Urinary bladder (tissue), 4 donors: ENCODE measurements at places on chromosomes 4 and X. TPM values are rescaled to one million over a fixed set of nuclear protein-coding genes. Genes with fewer than 3 reads are reported as not detected.

Gene PCDH10
- 18.5 TPM for total RNA-seq

Gene SPANXN5
- total RNA-seq: not detected

DNA sequence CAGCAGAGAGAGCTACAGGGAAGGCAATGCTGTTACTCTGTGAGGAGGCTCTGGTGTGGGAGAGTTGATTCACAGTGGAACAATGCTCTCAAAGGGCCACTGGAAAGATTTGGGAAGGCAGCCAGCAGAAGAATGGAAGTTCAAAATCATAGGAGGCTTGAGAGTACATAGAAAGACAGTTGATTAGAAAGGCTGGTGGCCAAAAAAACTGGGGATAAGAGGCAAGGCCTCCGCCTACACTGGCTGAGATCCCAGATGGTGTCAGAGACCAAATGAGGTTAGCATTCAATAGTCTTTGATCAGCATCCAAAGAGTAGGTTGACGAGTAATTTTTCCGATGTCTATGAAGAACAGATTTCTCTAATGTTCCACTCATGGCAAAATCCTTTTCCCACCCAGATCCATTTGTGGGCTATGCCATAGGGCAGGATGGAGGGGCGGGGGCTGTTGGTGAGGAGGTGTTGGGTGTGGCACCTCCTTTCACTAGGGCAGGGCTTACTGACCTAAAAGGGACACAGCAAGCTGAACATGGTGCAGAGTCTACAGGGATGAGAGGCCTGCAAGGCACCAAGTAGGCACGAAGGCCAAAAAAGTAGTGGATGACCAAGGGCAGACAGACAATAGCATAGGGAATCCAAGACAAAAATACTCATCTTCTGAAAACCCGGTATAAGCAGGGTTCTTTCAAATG is 15.1 kb downstream of the TEC start:
- DNase-seq: no peak

- no peak for DNase-seq
These were observed 41.0 kb upstream of the AGA start for GRCh38 chr4:177483271-177483670.

GRCh38 chrX:21875013-21875412 is 19.2 kb downstream of the YY2 start:
- DNase-seq: no peak

GRCh38 chrX:152847281-152847680 is 16.4 kb downstream of the NSDHL start:
- no peak for DNase-seq

DNA sequence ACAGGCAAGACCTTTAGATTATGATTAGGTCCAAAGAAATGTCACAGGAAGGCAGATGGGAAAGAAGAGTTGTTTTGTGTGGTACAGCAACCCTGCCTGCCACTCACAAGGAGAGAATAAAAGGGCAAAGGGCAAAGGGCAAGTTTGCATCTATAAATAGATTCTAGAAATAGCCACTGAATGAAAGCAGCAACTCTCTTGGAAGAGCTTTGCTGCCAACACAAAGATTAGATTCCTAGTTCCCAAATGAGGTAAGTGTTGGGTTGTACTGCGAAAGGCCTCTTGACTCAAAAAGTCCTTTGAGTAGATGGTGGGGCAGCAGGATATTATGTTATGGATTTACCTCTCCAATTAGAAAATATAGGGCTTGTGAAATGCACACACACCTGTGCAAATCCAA is 61.2 kb downstream of the MOSPD2 start:
- DNase-seq: no peak

DNA sequence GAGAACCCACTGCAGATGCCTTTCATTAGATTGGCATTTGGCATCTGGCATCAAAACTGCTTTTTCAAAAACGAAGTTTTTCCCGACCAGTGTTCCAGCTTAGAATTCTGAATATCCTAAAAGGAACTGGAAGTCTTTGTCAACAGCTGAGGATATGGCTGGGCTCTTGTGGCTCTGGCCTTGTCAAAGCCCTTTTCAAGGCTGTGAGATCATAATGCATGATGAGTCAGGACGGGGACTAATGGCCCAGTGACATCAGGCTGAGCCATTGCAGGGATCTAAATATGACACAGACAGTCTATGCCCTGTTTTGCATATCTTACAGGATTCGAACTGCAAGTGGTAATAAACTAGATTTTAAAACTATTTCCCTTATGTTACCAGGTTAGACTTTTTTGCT is 306.4 kb downstream of the PTTG2 start:
- no peak for DNase-seq

DNA sequence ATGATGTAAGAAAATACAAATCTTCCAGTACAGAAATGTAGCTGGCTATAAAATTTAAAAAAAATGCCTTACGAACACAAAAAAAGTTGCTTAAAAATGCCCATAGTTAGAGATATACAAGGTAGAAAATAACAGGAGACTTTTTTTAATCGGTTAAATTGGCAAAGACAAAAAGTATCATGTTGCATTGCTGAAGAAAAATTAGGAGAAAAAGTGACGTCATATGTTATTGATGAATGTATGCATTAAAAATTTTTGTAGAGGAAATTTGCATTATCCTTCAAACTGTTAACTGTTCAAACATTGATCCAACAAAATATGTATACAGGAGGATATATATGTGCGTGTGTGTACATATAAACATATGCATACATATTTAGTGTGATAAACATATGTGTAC is 1634.4 kb upstream of the PCDH7 start:
- DNase-seq: no peak

DNA sequence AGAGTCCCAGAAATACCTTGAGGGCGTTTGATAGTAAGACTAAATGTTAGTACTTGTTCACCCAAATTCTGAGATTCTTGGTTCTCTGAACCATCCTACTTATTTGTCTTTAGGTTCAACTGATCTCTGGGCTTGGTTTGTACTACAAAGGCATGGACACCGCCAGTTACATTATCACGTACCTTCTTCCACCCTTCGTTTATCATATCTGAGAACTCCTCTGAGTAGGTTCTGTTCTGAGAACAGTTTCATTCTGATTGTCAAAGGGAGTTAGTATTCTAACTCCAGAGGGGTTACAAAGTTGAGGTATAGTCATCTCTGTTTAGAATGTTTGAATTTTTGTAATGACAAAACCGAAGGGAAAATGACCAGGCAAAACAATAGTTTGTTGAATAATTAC is 19.3 kb downstream of the ZFX start:
- DNase-seq: no peak

DNA sequence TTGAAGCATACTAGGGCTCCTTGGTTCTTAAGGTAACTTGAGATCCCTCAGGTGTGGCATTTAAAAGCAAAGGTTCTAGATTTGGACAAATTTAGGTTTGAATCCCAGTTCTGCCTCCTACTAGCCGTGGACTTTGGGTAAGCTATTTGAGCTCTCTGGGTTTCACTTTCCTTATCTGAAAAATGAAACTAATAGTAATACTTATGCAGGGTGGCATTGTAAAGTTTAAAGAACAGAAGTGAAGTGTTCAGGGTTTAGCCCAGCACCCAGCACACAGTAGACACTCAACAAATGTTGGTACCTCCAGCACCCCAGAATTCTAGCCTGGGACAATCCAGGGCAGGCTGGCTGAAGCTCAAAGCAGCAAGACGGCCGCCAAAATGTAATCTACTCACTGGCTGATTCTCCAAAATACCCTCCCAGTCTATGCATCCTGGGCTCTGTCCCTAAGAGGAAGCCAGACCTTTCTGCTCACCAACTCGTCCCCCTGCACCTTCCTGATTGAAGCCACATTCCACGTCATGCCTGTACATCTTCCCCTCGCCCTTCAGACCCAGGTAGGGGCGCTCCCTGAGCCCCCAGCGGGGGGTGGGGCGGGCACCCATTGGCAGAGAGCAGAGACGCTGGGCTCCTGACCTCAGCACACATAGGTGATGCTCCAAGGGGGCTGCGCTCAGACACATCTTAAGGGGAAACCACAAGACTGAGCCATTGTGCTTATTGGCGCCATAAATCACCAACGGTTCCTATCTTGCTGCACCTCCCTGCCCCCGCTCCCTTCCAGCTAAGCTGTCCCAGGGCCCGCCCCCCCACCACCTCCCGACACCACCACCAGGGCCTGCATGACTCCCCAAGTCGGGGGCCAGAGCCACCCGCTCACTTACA is 160.6 kb downstream of the BCOR start:
- no peak for DNase-seq

DNA sequence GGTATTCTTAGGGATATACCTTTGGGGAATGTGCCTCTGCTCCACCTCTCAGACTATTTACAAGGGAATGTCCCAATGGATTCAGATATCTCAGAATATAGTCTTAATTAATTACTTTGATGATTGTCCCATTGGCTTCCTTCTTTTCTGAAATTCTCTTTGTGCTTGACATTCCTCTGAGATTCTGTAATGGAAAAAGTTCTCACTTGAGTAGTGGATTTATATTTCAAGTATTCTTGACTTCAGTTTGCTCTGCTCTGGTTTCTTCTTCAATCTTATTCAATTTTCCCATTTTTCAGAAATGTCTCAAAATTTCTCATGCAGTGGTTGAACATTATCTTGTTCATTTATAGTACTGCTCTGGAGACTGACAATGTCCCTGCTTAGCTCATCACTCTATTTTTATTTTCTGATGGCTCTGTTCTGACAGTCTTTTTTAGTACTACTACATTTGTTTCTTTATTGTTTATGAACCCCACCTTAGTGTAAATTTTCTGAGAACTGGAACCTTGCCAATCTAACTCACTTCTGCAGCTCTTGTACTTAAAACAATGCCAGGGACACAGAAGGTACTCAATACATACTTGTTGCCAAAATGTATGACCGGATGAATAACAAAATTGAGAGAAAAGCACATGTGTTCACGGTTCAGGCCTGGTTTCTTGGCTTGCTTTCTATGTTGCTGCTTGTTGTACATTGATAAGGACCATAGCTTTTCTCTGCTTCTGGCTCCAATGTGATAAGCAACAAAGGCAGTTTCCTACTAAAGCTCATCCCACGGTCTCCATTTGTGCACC is 471.7 kb downstream of the GASK1B start:
- no peak for DNase-seq
